ENCODE measurements at places on chromosomes 11 and 22. TPM values are rescaled to one million over a fixed set of nuclear protein-coding genes. Genes with fewer than 3 reads are reported as not detected.

DNA sequence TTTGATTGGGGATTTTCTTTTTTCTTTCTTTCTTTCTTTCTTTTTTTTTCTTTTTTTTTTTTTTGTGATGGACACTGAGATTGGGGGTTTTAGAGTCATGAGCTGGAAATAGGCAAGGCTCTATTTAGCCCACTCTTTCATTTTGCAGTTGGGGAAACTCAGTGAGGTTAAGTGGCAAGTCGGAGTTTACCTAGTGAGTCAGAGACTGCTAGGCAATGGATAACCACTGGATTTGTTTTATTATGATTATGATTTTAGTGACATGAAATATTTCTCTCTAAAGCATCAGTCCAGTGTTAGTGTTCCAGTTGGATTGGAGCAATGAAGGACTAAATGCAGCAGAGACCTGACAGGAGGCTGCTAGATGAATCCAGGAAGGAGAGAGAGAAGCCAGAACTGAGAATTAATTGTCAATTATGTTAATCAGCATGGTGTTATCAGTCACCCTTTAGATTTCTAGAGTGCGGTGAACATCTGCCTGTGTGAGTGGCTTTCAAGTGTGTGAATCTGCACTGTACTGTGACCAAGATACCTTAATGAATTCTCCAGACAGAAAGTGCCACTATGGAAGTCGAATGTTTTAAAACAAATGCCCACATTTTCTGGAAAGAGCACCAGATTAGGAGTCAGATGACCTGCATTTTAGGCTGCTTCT lies 10.9 kb downstream of the BMAL1 start:
- DNase-seq = no peak

DNA sequence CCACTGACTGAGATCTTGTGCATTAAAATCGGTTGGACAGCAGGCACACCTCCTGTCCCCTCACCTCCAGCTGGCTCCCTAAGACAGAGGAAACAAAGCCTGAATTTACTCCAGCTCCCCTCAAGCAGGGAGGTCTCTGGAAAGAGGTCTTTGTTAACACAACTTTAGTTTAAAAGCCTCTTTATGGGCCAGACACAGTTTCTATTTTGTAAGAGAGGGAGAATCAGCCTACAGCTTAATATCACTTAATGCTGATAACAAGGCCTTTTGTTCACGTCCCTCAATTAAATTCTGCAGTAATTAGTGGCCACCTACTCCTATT lies 36.3 kb downstream of the PLEKHA7 start:
- DNase-seq = no peak

DNA sequence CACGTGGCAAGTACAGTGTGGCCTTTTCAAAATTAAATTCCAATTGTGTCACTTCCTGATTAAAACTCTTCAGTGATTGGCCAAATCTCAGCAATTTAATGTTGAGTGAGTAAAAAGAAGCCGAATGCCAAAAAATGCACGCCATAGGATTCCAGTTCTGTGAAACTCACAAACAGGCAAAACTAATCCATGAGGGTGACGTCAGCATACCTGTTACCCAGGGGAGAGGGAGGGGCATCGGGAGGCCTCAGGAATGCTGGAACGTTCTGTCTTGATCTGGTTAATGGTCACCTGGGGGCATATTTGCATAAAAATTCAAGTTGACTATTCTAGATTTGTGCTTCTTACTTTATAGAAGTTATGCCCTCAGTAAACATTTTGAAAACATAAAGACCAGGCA lies 39.9 kb upstream of the RAB1B start:
- DNase-seq = no peak

GRCh38 chr11:8180469-8180868 lies 11.6 kb upstream of the RIC3 start:
- DNase-seq = no peak

DNA sequence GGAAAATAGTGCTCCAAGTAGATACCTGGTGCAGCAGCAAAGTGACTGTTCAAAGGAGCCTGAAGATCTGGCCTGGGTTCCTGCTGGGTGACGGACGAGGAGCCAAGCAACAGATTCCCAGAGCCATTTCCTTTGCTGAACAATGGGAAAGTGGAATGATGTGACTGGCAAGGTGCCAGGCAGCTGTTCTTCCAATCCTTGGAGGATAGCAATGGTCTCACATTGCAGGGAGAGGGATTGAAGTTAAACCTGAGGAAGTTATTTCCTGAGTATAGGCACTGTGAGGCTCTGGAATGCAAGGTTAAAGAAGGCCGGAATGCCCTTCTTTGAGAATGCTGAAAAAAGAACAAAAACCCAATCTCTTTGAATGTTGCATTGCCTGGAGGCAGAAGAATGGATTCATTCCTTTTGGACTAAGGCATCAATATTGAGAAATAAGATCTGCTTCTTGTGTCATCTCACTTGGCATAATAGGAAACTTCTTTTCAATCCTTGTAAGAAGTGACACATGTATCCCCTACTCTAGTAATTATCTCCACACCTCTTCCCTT lies 223.8 kb downstream of the BLID start:
- no peak for DNase-seq

GRCh38 chr11:67507864-67508485 lies at the start of gene CDK2AP2:
Gene CDK2AP2, minus strand, starts transcription at chr11:67508162. Its CDS starts 80 bp downstream, at chr11:67508082.
- DNase-seq = peak; percentile 99

DNA sequence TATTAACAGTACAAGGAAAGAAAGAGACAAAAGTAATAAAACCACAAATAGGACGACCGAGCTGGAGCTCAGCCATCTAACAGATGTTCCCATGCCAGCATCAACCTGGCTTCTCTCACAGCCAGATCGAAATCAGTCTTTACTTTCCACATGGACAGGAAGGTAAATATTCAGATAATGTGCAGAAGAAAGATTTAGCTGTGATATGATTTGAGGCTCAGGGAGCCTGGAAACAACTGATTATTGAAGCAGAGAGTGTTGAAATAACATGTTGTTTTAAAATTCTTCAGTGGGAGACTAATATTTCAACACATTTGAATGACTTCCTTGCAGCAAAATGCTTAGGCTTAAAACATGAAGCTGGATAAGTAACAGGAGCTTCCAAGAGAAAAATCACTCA lies 546.8 kb downstream of the ETS1 start:
- no peak for DNase-seq

GRCh38 chr22:45134313-45134712 lies 29.4 kb upstream of the NUP50 start:
- DNase-seq = no peak

DNA sequence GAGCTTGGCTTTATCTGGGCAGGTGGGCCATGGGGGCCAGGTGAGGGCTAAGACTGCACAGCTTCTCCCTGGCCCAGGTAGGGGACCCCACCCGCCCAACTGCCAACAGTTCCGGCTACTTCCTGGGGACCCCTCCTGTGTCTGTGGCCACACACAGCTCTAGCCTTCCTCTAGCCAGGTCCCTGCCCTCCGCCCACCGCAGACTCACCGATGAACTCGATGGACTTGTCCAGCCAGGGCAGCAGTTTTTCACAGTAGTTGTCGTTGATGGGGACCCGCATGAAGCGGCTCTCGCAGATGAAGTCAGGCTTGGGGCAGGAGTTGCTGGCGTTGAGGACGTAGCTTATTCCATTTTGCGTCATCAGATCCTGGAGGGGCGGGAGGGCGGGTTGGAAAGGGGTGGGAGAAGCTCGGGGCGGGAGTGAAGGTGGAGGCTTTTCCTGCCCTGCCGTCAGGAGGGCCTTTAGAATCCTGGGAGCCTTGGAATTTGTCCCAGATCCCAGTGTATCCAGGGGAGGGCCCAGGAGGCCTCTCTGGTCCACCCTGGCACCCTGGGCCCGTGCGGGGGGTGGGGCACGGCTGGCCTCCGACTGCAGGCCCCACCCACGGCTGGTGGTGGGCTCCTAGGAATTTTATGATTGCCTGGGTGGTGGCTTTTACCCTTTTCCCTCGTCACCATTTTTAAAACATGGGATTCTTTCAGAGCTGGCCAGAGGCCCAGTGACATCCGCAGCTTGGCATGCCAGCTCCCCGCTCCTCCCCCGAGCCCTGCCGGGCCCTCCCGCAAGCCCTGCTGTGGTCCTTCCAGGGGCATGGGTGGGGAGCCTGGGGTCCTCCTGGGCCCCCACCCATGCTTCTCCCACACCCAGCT lies 13.9 kb downstream of the DUSP8 start:
- no peak for DNase-seq

- DNase-seq = peak; percentile 16
These were observed 40.0 kb upstream of the CREB3L1 start for GRCh38 chr11:46237248-46238077.

DNA sequence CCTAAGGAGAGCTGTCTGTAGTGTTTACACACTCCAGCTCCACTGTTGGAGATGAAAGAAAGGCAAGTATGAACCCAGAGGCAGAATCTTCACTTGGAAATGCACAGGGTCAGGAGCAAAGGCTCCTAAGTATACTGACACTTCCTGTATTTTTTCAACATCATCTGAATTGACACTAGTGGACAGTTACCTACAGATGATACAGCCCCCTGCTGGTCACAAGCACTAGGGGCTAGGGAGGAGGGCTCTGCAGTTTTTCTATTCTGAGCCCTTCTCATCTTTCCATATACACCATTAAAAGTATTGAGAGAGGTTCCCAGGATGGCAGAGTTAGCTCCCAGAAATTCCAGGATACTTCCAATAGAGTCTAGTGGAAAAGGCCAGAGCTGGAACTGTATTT lies 290.3 kb upstream of the API5 start:
- no peak for DNase-seq

DNA sequence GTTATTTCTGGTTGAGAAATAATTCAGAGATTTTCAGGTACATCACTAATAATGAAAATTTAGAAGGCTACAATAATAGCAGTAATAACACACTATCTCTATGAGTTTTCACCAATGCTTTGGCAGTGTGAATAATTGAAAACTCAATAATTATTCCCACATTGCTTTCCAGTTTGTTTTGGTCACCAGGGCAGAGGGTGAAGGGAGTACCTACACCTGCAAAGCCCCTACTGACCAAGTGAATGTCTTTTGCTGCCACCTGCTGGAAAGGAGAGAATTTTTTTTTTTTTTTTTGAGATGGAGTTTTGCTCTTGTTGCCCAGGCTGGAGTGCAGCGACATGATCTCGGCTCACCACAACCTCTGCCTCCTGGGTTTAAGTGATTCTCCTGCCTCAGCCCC lies 3.2 kb downstream of the NELL1 start:
- DNase-seq = no peak

GRCh38 chr22:44535362-44536095 lies 37.5 kb upstream of the RTL6 start:
- DNase-seq = no peak

DNA sequence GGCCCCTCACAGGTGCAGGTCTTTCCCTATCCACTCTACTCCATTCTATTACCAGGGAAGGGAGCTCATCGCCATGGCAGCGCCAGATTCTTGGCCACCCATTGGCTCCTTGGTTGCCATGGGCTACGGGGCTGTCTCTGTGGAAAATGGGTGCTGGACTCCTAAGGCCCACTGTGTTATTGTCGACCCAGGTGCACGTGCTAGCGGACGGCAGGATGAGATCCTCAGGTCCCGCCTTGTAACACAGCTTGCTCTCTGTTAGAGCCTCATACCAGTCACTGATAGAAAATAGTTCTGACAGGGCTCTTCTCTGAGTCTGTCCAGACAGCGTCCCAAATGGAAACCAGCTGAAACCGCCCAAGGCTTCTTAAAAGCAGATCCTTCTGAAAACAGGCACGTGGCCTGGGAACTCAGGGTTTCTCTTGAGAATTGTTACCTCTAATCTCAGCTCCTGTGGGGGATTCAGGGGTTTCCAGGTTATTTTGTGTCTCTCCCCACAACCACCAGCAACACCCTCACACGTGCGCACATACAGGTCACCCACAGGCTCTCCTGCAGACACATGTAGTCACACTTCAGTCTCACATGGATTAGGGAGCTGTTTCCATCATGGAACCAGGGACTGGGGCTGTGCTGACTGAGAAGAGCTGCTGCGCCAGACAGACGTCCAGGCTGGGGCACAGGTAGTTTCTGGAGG lies 1.5 kb downstream of the TUB start:
- no peak for DNase-seq

DNA sequence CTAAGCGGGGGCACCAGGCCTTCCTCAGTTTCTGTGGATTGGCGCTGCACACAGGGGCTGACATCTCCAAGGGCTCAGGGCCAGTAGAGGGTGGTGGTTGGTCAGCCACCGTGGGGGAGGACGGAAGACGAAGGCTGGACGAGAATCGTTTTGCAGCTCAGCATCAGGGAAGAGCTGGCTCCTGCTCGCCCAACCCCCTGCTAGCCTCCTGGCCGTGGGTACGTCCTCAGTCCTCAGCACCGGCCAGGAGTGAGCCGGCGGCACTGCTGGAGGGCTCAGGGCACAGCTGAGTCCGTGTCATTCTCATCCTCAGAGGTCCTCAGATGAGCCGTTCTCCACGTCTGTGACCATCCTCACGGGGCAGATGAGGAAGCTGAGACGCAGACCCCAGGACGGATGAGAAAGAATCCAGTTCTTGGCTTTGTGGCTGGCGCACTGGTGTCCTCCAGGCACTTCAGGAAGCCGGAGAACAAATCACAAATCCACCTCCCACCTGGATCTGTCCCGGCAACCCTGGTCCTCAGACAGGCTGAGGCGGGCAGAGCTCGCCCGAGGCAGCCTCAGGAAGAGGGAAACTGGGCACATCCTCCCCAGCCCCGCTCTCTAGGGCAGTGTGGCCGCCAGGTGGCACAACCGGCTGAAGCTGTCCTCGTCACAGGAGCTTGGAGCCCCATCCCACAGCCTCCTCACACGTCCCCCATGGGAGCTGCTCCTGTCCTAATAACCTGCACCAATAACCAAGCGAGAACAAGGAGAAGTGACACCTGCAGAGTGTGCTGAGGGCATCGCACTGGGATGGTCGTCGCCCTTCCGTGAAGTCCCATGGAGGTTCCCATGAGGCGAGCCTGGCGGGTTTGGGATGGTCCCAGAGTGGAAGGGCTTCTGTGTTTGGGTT lies 393.7 kb downstream of the BRD1 start:
- no peak for DNase-seq

Gene MS4A14
- not detected for total RNA-seq

Gene MS4A3
- not detected for total RNA-seq

Gene IRAG1
- not detected for total RNA-seq

Gene GDPD4
- total RNA-seq = not detected

Gene SLC22A8
- total RNA-seq = not detected

Gene DENND5A
- total RNA-seq = 101 TPM

Gene MYOD1
- not detected for total RNA-seq
